Ureter (tissue), 1 donor: ENCODE measurements at places on chromosomes 1 and 21. TPM values are rescaled to one million over a fixed set of nuclear protein-coding genes. Genes with fewer than 3 reads are reported as not detected.
A peak's percentile ranks its signal among the peaks of the same experiment; 100 is the strongest.

AKR7A3 gene
- 1.8 TPM for total RNA-seq

KIF17 gene
- total RNA-seq, result 2.2 TPM

GPR37L1 gene
- 0.10 TPM for total RNA-seq

DNA sequence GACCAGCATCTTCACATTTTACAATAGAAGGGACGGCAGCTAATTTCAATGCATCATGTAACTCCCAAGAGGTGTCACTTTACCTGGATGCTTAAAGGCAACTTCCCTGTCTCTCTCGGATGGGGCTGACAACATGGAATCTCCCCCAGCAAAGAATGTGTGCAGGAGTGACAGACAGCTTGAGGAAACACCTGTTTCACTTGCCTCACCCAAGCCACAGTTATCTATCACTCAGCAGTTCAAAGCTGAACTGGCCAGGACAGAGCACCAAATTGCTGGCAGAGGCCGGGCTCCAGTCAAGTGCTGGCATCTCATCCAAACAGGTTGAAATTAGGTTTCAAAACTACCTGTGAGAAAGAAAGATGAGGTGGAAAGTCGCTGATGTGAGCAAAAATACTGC is 538.0 kb upstream of the PLXNA2 start:
- DNase-seq, result no peak

DNA sequence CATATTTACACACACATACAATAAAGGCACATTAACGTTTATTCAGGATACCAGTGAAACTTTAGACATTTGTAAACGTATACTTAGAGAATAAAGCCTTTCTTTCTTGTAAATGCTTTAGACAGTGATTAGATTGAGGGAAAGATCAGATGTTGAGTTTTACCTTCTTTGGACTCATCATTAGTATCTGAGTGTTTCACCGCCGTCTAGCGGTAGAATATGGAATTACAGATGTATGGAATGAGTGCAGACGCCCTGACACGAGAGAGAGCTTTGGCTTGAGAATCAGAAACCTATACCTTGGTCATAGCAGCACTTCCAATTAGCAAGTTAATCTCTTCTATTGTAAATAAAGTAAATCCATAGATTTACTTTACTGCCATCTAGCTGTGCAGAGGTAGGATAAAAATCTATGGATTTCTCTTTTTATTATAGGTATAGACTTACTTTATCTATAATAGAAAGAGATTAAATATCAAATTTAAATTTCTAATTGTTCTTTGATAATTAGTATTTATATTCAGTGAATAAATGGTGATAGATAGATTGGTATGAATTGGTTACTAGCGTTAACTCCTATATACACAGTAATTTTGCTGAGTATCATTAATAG is 12.6 kb downstream of the FLG2 start:
- peak; percentile 45 for DNase-seq

LHX8 gene
- total RNA-seq, result 0.21 TPM

DNA sequence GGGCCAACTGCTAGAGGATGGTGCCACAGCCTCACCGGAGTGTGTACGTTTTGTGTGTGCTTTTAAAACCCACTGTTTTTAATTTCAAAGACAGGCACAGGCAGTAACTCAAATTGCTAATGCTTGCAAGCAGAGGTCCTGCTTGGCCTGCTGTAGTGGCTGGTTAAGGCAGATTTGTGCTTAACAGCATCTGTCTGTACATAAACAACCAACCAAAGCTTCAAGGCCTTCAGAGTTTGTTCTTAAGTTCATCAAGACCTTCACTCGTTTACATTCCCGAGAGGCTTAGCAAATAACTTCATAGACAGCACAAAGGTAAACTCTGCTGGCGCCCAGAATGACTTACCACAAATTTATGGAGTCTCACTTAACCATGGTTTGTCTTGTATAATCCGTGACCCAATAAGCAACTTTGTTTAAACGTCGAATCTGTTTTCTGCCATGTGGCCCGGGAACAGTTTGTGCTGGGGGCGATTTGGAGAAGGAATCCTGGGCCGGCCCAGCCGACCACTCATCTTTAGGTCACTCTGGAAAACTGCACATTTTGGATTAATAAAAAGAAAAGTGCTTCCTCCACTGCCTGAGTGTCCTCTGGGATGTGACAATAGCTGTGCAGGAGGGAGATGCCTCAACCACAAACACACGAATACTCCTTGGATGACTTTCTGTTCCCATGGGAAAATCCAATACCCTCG is 58.1 kb downstream of the CAPZB start:
- DNase-seq, result no peak

- peak; percentile 80 for DNase-seq
These were observed at the start of gene MTARC2 for GRCh38 chr1:220748089-220748934. Gene MTARC2 (plus strand): TSS chr1:220748322. CDS start chr1:220748532, 210 bp downstream.

FCRL1 gene
- total RNA-seq, result 0.21 TPM

SMPDL3B gene
- 0.83 TPM for total RNA-seq
